NCI-H2171 treated with DMSO at 0.1 percent for 48 hours (cell line): ENCODE measurements at places on chromosomes 2 and 18.
A peak's percentile ranks its signal among the peaks of the same experiment; 100 is the strongest.

- no peak for DNase-seq
These were observed 12.3 kb upstream of the SNTG2 start for GRCh38 chr2:938181-939005.

- DNase-seq: no peak
These were observed 279.0 kb downstream of the SRBD1 start for GRCh38 chr2:45332094-45332493.

GRCh38 chr2:205892251-205892655, 193.7 kb downstream of the INO80D start:
- peak; percentile 87 for DNase-seq

GRCh38 chr2:75047992-75048625, 89.7 kb downstream of the POLE4 start:
- no peak for DNase-seq

DNA sequence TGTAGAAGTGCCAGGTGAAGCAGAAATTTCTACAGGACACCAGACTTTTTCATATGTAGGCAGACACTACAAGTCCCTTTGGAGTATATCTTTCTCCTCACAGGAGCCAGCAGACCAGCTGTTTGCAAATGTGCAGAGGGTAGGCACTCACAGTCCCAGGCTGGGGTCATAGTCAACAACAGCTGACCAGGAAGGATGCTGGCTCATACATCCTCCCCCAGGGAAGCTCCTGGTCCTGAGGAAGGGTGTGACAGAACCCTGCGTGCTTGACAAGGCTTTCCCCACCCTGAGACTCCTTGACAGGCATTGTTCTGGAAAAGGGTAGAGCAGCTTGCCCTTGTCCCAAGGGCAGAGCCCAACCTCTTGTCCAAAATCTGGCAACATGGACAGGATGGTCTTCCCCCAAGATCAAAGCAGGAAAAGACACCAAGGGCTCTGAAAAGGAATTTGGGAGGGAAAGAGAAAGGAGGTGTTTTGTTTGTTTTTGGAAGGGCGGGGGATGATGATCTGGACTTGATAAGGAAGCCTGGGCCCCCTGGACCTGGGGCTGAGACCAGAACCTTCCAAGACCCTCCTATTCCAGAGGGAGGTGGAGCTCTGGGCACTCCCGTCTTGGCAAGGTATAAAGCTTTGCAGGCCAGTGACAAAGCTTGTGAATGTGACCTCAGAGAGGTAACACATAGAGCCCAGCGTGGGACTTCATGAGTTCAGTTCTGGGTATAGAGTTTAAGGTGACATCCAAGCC, 87.1 kb downstream of the GFPT1 start:
- no peak for DNase-seq

GRCh38 chr2:222535477-222535876, 111.1 kb downstream of the SGPP2 start:
- no peak for DNase-seq

DNA sequence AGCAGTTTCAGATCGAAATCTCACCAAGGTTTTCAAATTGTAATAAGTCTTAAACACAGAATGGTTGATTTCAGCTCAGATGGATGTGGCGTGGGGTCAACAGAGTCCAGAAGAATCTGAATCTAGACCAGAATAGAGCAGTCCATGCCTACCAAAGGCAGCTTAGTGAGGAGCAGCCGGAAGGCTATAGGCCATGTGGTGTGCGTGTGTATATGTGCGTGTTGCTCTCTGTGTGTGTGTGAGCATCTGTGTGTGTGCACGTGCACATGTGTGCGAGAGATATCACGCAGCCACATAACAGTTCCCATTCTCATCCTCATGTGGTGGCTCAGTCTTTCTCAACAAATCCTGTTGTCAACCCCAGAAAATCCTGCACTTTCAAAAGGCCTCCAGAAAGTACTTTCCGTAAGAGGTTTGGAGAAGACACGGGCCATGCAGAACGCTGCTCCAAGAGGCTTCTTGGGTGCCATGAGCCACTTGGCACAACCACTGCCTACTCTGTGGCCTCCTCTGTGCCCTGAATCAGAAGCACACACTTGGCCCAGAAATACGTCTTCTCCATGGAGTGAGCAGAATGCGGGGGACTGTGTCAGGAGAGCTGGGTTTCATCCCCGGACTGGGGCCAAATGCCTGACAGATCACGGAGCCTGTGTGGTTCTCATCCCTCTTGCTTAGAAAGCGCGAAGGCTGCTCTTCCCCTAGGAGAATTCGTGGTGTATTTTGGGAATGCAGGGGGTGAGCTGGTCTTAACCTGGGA, 67.3 kb downstream of the ACKR3 start:
- no peak for DNase-seq

- no peak for DNase-seq
These were observed 1199.7 kb downstream of the CNTNAP5 start for GRCh38 chr2:125224830-125225229.

GRCh38 chr2:147364597-147364996, 480.2 kb upstream of the ACVR2A start:
- DNase-seq: peak; percentile 82

DNA sequence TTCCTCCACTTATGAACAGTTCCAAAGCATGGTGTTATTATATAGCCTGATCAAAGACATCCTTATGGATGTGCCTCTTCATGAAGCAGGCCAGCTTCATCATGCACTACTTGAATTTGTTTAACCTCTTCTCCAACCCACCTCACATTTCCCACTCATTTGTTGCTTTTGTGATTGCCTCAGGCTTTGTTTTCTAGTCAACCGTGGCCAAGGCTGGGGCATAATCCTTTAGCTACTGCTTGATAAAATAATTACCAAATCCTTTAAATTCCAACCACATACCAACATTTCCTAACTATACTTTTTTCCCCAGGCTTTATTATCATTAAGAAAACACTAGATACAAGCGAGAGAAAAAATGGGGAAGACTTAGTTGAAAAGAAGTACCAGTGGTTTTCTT, 39.6 kb upstream of the SCN1A start:
- no peak for DNase-seq

- DNase-seq: no peak
These were observed 44.5 kb downstream of the TXNL1 start for GRCh38 chr18:56593906-56594305.

DNA sequence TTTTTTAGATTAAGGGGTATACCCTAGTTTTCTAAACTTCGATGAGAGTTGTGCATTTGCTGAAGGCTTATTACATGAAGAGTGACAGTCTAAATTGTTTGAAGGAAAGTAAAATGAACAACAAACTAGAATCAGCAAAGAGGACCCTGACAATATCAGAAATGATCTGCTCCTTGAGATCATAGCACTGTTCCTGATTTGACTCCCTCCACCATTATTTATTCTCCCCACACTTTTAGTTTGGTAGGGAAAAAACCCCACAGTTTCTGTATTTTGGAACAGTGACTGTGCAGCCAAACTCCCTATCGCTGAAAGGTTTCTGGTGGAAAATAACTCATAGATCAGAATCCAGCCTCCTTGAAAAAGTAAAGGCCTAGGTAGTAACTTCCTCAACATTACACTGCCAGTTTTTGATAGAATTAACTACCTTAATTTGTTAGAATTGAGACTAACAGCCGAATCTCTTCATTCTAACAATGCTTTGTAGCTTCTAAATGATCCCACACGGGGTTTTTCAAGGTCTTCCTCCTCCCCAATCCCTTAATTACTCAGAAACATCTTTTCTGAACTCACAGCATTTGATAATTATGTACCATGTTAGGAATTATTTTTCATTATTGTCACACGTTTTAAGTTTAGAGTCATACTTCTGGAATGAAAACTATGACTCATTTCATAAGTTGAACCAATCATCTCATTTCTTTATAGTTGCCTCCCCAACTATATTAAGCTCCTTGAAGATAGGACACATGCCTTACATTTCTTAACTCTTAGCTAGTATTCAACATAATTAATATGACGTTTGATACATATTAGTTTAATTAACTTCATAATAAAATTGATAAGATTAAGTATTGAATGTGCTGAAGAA, 2.9 kb downstream of the MYL12A start:
- no peak for DNase-seq

DNA sequence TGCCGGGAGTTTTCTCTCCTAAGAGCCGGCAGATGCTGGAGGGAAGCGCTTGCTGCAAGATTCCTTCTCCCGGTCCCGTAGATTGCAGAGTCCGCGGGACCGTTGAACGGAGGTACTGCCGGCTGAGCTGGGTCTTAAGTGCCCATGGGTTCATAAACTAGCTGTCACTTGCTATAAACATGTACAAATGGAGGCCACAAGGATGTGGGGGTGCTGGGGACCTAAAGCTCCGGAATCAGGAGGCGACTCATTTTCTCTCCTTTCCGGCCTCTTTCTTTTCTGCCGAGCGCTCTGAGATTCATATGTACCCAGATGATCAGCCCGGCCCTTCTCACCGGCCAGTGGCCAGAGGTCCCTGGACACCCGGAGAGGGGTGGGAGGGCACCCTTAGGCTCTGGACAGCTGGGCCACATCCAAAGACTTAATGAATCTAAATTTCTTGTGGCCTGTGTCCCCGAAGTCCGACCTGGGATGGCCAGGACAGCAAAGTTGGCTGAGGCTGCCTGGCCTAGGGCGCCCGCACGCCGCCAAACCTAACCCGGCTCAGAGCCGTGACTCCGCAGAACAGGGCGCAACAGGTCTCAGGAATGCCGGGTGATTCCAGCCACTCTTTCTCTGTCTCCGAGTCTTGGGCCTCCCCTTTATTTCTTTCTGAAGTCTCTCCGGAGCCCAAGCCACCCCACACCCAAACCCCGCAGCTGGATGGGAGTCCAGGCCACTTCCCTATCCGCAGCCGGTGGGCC, 2.4 kb upstream of the PAX3 start:
- DNase-seq: no peak

DNA sequence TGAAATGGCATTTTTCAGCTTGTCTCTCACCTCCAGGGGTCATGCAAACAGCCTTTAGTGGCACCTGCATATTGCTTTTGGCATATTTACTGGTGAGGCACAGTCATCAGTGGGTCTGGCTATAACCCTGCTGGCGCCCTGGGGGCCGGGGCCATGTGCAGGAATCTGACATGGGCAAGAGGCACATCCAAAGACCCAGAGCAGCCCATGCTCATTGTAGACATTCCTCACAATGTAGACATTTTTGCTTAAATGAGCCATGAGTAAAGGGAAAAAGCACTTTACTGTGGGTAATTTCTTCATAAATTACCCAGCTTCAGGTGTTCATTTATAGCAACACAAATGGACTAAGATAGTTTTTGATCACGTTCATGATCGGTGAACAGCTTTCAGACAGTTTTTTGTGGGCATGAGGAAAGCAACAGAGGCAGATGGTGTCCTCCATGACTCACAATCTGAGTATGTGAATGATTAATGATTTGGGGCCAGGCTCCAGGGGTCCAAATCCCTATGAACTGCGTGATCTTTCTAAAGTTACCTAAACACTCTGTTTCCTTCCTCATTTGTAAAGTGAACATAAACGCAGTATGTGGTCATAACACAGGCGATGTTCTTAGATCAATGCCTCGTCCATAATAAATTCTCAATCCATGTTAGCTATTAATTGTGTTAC, 85.8 kb downstream of the LIPG start:
- DNase-seq: no peak

DNA sequence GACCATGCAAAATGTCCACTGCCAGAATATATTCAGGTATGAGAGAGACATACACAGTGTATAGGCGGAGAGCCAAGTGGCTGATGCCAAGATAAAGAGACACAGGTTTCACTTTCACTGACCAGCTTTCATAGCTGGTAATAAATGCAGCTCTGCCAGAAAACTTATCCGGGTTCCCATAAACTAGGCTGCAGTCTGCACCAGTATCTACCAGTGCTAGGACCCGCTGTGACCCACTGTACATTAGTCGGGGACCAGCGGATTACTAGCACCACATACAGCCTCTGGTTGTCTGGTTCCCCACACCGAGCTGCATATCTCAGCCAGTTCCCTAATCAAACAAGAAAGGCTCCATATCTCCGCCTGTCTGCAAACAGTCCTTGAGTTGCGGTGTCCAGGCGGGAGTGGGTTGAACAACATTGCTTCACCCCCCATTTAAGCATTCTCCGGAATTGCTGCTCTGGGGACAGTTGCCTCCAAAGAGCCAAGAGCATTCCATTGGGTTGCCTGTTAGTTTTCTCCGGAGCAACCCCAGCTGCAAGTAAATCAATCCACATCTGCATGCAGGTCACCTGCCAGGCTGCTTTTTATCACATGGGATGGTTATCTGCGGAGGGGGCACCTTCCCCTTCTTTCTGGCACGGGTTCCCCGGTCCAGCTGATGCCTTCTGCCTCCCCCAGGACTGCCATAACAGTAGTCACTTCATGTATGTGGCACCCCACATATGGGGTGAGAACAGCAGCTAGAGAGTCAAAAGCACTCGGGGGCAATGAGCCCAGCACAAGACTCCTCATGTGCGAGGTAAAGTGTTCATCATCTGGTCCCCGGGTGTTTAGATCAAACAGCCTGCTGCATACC, 18.0 kb upstream of the KLHL23 start:
- peak; percentile 57 for DNase-seq

DNA sequence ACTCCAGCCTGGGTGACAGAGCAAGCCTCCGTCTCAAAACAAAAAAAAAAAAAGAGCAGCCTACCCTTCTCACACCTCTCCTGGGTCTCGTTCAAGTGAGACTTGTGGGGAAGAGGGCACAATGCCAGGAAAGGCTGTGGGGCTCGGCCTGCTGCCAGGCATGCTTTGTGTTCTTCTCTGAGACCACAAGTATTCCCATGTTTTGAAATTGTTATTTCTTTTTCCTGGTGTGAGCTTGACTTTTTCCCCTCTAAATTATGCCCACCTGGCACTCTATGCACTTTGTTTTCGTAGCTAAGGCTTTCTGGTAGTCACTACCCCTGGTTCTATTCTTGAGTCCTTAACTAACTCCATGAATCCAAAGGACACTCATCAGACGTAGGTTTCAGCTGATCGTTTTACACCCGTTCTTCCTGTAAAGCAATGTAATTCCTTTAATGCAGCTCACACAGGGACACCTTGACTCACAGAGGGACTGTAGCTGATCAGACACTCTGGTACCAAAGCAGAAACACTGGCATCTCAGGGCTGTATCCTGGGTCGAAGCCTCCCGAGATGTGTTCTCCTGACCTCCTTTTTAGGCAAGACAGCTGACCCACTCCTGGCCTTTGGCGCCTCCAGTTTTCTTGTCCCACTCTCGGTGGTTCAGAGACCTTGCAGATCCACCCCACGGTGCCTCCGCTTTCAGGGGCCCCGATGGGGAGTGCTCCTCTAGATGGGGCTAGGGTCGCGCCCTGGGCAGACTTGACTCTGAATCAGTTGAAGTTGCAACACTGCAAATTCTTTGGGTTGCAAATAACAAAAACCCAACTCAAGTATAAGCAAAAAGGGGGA, 193.3 kb upstream of the AGAP1 start:
- peak; percentile 57 for DNase-seq

DNA sequence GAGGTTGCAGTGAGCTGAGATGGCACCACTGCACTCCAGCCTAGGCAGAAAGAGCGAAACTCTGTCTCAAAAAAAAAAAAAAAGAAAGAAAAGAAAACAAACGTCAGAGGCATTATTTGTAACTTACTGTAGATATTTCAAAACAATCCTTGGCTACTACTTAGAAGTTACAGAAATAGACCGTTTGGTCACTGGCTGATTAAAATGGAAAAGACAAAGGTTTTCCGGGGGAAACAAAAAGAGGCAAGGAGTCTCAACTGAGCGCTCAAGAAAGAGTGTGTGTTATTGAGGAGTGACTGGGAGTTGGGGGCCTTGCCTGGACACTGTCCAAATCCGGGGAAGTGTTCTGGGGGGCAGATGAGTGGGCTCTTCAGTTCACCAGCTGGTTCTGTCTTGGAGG, 47.6 kb downstream of the TEX44 start:
- DNase-seq: no peak
